ENCODE measurements at places on chromosomes 2 and 18. TPM values are rescaled to one million over a fixed set of nuclear protein-coding genes. Genes with fewer than 3 reads are reported as not detected.

Gene RFTN2
- total RNA-seq, result 14.5 TPM

Gene PLGLB1
- 2.9 TPM for total RNA-seq

Gene ASB18
- total RNA-seq, result under 0.01 TPM

Gene QPCT
- total RNA-seq, result 25.7 TPM

Gene RAB12
- 51.6 TPM for total RNA-seq

Gene SERPINB2
- total RNA-seq, result 0.72 TPM

Gene KIAA2012
- total RNA-seq, result not detected

Gene MARS2
- 3.2 TPM for total RNA-seq

Gene EGR4
- total RNA-seq, result not detected

Gene LRRC30
- not detected for total RNA-seq

Gene SLC5A7
- total RNA-seq, result not detected

Gene FZD7
- 64.8 TPM for total RNA-seq

Gene CTIF
- total RNA-seq, result 65.9 TPM

Gene THAP4
- 43.4 TPM for total RNA-seq

Gene REG1B
- not detected for total RNA-seq

Gene MAL
- total RNA-seq, result not detected

Gene ANKRD12
- total RNA-seq, result 47.8 TPM

Gene DYNAP
- not detected for total RNA-seq

Gene CIAO1
- 111 TPM for total RNA-seq

Gene SERPINB10
- 0.29 TPM for total RNA-seq

Gene DIS3L2
- total RNA-seq, result 21.2 TPM

Gene TEKT4
- total RNA-seq, result not detected

Gene SLC16A14
- total RNA-seq, result under 0.01 TPM

Gene PTH2R
- under 0.01 TPM for total RNA-seq

Gene COL4A4
- total RNA-seq, result 0.36 TPM

Gene UGT1A4
- not detected for total RNA-seq

Gene PSME4
- 58.0 TPM for total RNA-seq

Gene HSBP1L1
- total RNA-seq, result 9.4 TPM

Gene CD302
- total RNA-seq, result 14.5 TPM

Gene LRP2
- total RNA-seq, result not detected

Gene TTC39C
- total RNA-seq, result 42.7 TPM

Gene CNTNAP5
- total RNA-seq, result not detected

Gene DNER
- total RNA-seq, result 0.36 TPM

Gene ST8SIA3
- not detected for total RNA-seq

Gene REG3A
- not detected for total RNA-seq

Gene ADD2
- not detected for total RNA-seq

Gene TMEM178A
- 0.29 TPM for total RNA-seq

Gene NT5C1B
- total RNA-seq, result not detected

Gene UGT1A3
- not detected for total RNA-seq

Gene COL6A3
- 4,247 TPM for total RNA-seq

Gene ITPRIPL1
- total RNA-seq, result 1.4 TPM

Gene SERPINB4
- total RNA-seq, result not detected

Gene LYG2
- total RNA-seq, result not detected

Gene GULP1
- total RNA-seq, result 23.0 TPM

Gene RAX
- not detected for total RNA-seq

Gene RASGRP3
- total RNA-seq, result 0.72 TPM

Gene MAT2A
- total RNA-seq, result 142 TPM

Gene IDH1
- total RNA-seq, result 181 TPM

Gene MOCOS
- total RNA-seq, result 14.4 TPM

Gene C2orf72
- total RNA-seq, result not detected

Gene ADNP2
- total RNA-seq, result 22.4 TPM

Gene PER2
- total RNA-seq, result 9.4 TPM

Gene ALPG
- not detected for total RNA-seq

Gene NAB1
- 44.2 TPM for total RNA-seq

Gene MOGAT1
- not detected for total RNA-seq
